ENCODE measurements at places on chromosomes 16 and 17.

GRCh38 chr17:11105141-11105540 lies 135.9 kb upstream of the SHISA6 start:
- no peak overlapping the region for H3K4me3 ChIP-seq
- H3K27me3 ChIP-seq: no peaks in the 10 kb centered on the region
- no peaks in the 10 kb centered on the region for H3K4me1 ChIP-seq

GRCh38 chr17:48760411-48760810 lies 31.9 kb upstream of the HOXB13 start:
- H3K4me3 ChIP-seq: no peak overlapping the region
- no peaks in the 10 kb centered on the region for H3K36me3 ChIP-seq
- DNase-seq: no peak
- peaks cover 75% of the 10 kb centered on the region for H3K27me3 ChIP-seq
- H3K27ac ChIP-seq: no peak overlapping the region
- H3K4me1 ChIP-seq: no peaks in the 10 kb centered on the region

GRCh38 chr16:56998861-56999260 lies 9.5 kb downstream of the NLRC5 start:
- H3K36me3 ChIP-seq: peaks cover 32% of the 10 kb centered on the region
- H3K27me3 ChIP-seq: no peaks in the 10 kb centered on the region
- peaks cover 28% of the 10 kb centered on the region for H3K4me1 ChIP-seq
- no peak overlapping the region for H3K4me3 ChIP-seq
- no peak for DNase-seq
- H3K27ac ChIP-seq: peak overlapping the region; percentile 90

- peak within 1 kb of the TSS; percentile 57 for H3K27ac ChIP-seq
- no peaks in the 10 kb centered on the region for H3K36me3 ChIP-seq
- H3K4me3 ChIP-seq: peak within 1 kb of the TSS; percentile 83
- peak; percentile 51 for DNase-seq
- peaks cover 42% of the 10 kb centered on the region for H3K4me1 ChIP-seq
- no peaks in the 10 kb centered on the region for H3K27me3 ChIP-seq
These were observed at the start of gene USP43 for GRCh38 chr17:9644910-9645751. Gene USP43, plus strand, starts transcription at chr17:9645517. Its CDS starts 116 bp downstream, at chr17:9645633.

GRCh38 chr16:24535827-24536226 lies 3.5 kb upstream of the RBBP6 start:
- no peak overlapping the region for H3K4me3 ChIP-seq
- no peak for DNase-seq
- peaks cover 5% of the 10 kb centered on the region for H3K4me1 ChIP-seq
- H3K36me3 ChIP-seq: peaks cover 15% of the 10 kb centered on the region

GRCh38 chr17:82889496-82890338 lies 49.9 kb upstream of the ZNF750 start:
- DNase-seq: no peak
- H3K27me3 ChIP-seq: no peaks in the 10 kb centered on the region
- peaks cover 36% of the 10 kb centered on the region for H3K36me3 ChIP-seq
- H3K4me1 ChIP-seq: peaks cover 9% of the 10 kb centered on the region
- no peak overlapping the region for H3K27ac ChIP-seq
- no peak overlapping the region for H3K4me3 ChIP-seq

- H3K27me3 ChIP-seq: no peaks in the 10 kb centered on the region
- H3K4me3 ChIP-seq: no peak overlapping the region
- H3K36me3 ChIP-seq: no peaks in the 10 kb centered on the region
- H3K4me1 ChIP-seq: no peaks in the 10 kb centered on the region
- DNase-seq: no peak
These were observed 52.7 kb downstream of the MEAK7 start for GRCh38 chr16:84451781-84452180.

Measured in SJSA1 (cell line).